ENCODE measurements at places on chromosomes 6 and 20.

DNA sequence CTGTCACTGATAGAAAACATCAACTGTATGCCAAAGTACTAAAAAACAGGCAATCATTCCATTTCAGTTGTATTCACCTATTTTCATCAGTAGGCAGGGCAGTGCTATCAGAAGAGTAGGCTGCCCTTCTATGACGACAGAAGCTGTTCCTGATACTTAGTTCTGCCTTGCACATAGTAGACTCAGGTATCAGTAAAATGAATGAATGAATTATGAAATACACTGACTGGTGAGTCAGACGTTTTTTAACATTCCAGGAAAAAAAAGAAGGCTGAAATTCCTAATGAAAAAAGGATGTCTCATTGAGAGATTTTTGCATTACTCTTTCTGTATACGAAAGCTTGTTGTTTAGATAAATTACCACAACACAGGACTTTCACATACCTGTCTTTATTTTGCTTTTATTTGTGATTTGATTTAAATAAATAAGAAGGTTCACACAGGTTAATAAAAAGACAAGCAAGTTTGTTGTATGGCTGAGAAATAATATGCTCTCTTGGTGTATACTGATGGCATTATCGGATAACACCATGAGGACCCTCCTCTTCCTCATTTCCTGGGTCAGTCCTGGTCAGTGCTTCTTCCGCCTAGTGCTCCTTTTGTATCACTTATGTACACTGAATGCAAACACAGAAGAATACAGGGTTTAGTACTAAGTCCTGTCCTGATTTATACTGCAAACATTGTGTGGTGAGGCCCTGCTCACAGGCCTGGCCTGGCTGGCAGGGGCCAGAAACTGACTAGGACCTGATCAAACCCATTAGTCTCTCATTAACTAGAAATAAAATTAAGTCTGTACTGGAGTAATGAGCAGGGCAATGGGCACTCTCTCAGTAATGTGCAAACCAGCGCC lies 39.4 kb upstream of the SPDEF start:
- peaks cover 13% of the 10 kb centered on the region for H3K36me3 ChIP-seq
- no peak overlapping the region for H3K4me3 ChIP-seq
- H3K4me1 ChIP-seq: peaks cover 49% of the 10 kb centered on the region
- no peak overlapping the region for H3K27ac ChIP-seq
- DNase-seq: no peak

- DNase-seq: no peak
- H3K4me3 ChIP-seq: no peak overlapping the region
- H3K27me3 ChIP-seq: no peaks in the 10 kb centered on the region
- H3K27ac ChIP-seq: no peak overlapping the region
- H3K4me1 ChIP-seq: peaks cover 29% of the 10 kb centered on the region
Observed at GRCh38 chr6:130779658-130780033, 47.6 kb upstream of the SMLR1 start.

GRCh38 chr6:101083533-101084175 lies 202.5 kb upstream of the ASCC3 start:
- H3K36me3 ChIP-seq: no peaks in the 10 kb centered on the region
- no peaks in the 10 kb centered on the region for H3K4me1 ChIP-seq
- DNase-seq: no peak
- H3K27ac ChIP-seq: no peak overlapping the region
- H3K27me3 ChIP-seq: no peaks in the 10 kb centered on the region
- no peak overlapping the region for H3K4me3 ChIP-seq

- H3K27me3 ChIP-seq: no peaks in the 10 kb centered on the region
- no peaks in the 10 kb centered on the region for H3K36me3 ChIP-seq
- H3K27ac ChIP-seq: no peak overlapping the region
Observed at GRCh38 chr6:157571269-157571668, 190.3 kb downstream of the ZDHHC14 start.

DNA sequence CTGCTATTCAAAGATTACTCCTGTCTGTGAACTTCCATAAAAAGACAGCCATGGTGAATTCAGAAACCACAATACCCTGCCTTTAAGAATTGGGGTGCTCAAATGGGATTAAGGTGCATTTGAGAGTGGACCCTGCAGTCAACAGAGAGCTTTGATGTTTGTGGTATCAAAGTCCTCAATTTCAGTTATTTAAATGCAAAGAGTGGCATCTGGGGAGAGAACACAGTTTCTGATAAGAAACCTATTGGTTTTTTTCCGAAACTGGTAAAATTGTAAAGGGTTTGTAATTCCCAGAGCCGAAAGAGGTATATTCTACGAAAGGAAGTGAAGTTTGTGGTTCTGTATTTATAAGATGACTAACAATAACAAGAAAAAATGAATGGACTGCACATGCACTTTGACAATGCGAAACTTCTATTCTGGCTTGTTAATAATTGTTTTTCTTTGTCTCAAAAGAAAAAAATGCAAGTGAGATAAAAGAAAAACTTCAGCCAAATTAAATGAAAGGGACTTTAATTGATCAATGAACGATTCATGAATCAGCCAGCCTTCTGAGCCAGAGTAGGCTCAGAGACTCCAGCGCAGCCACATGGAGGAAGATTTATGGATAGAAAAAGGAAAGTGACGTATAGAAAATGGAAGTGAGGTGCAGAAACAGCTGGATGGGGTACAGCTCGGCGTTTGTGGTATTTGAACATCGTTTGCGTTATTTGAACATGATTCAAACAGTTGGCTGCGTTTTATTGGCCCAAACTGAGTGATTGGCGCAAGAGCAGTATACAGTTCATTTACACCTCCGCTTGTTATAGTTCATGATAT lies 70.5 kb upstream of the DUSP22 start:
- peak overlapping the region; percentile 54 for H3K27ac ChIP-seq
- peaks cover 2% of the 10 kb centered on the region for H3K36me3 ChIP-seq
- H3K27me3 ChIP-seq: no peaks in the 10 kb centered on the region
- peaks cover 52% of the 10 kb centered on the region for H3K4me1 ChIP-seq

GRCh38 chr20:38168791-38169589 lies 3.9 kb upstream of the TGM2 start:
- H3K27me3 ChIP-seq: peaks cover 42% of the 10 kb centered on the region
- peaks cover 2% of the 10 kb centered on the region for H3K36me3 ChIP-seq
- DNase-seq: no peak
- H3K4me1 ChIP-seq: peaks cover 7% of the 10 kb centered on the region
- no peak overlapping the region for H3K4me3 ChIP-seq
- H3K27ac ChIP-seq: peak overlapping the region; percentile 68

GRCh38 chr20:50338479-50339391 lies 148.1 kb downstream of the CEBPB start:
- peak overlapping the region; percentile 69 for H3K4me3 ChIP-seq
- H3K4me1 ChIP-seq: peaks cover 27% of the 10 kb centered on the region
- H3K27me3 ChIP-seq: no peaks in the 10 kb centered on the region
- peak; percentile 30 for DNase-seq
